GM12865 (cell line): ENCODE measurements at places on chromosomes 2 and 18.

DNA sequence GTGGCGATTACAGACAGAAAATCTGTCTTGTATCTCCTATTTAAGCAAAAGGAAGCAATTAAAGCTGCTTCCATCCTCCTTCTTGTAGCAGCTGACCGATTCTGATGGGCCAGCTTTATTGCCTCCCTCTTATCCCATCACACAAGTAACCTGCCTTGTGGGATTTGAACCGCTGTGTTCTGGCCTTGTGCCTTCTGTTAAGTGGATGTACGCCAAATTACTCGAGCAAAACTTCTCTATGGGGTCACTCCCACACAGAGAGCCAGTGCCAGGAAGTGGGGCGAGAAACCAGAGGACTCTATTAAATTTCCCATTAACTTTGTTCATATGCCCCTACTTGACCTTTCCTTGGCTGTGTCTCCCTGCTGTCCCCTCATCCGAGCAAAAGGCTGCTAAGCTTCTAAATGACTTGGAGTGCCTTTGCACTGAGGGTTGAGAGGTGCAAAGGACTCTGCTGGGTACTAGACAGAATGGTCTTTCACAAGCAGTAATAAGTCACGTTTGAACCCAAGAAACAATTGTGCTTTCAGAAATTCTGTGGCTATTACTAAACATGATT lies 672.5 kb downstream of the MBD2 start:
- no peak for DNase-seq

GRCh38 chr2:200587007-200587616 lies 1.3 kb downstream of the AOX1 start:
- DNase-seq: no peak

GRCh38 chr2:226354434-226354833 lies 445.2 kb downstream of the IRS1 start:
- no peak for DNase-seq

- DNase-seq: no peak
Measured at GRCh38 chr2:137829251-137829650, 135.0 kb upstream of the HNMT start.

- no peak for DNase-seq
Measured at GRCh38 chr18:78396756-78397155, 582.9 kb upstream of the SALL3 start.

- peak; percentile 83 for DNase-seq
Measured at GRCh38 chr2:119223521-119224390, at the start of gene STEAP3. Gene STEAP3, plus strand, starts transcription at chr2:119223834. Its CDS starts 7,179 bp downstream, at chr2:119231013.

DNA sequence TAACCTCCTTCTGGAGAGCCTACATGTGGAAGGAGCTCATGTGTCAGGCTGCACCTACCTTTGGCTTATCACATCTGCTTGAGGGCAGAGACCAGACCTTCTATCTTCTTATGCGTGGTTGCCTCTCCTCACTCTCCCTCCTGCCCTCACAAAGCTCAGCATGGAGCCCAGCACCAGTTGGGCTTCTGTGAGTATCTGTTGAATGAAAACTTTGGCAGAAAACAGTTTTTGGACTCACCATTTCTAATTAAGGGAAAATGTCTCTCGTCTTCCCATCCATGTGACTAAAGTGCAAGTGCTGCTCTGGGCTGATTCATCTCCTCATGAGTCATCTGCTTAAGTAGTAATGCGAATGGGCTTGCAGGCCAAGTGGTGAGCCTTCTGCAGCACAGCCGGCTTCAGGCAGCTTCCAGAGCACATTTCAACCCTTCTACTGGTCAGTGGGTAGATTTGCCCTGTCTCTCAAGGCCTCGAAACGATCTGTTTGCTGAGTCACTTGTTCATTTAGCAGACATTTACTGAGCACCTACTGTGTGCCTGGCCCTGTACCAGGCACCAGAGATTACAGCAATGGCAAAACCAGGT lies 102.6 kb downstream of the VSNL1 start:
- DNase-seq: no peak
